Right cardiac atrium (tissue), 5 donors: ENCODE measurements at places on chromosomes 12 and 14. TPM values are rescaled to one million over a fixed set of nuclear protein-coding genes. Genes with fewer than 3 reads are reported as not detected.

DNA sequence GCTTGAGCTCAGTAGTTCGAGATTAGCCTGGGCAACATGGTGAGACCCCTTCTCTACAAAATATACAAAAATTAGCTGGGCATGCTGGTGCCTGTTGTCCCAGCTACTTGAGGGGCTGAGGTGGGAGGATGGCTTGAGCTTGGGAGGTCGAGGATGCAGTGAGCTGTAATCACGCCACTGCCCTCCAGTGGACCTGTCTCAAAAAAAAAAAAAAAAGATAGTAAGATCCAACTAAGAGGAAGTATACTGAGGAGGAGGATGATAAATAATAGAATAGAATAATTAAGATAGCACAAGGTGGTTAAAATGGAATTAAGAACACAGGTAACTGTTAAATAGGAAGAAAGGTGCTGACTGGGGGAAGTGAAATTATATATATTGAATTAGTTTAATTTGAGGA, 37.0 kb upstream of the BAZ1A start:
- no peak for DNase-seq

GRCh38 chr12:7571257-7571656, 67.7 kb upstream of the CD163 start:
- DNase-seq = no peak

- DNase-seq = no peak
These were observed 140.8 kb upstream of the NEDD1 start for GRCh38 chr12:96766232-96766631.

- no peak for DNase-seq
These were observed 10.9 kb downstream of the GATC start for GRCh38 chr12:120457133-120457532.

DNA sequence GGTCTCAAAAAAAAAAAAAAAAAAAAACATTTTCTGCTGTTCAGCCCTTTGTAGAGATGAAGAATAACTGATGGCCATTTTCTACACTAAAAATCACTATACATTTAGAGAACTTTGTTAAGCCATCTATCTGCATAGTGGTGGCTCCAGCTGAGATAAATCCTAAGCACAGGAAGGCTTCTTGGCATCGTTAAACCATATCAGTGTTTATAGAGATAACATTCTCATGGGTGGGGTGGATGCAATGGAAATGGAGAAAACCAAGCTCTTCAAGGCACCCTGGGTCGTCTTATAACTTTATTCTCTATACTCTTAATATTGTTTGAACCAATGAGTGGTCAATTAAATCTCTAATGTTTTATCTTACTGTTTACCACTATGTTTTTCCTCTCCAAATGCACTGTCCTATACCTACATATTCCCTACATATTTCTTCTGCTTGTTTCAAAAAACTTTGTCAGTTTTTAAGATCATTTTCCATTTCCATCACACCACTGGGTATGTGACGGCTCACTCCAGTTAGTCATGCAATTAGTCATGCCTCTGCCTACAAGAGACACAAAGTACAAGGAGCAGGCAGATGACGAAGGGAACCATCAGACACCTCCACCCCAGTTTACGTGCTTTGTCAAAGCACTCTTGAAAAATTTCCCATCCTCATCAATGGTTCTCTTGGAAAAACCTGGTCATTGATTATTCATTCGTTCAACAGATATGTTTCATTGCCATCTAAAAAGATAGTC, 119.3 kb upstream of the OVCH1 start:
- DNase-seq = no peak

GRCh38 chr14:65910108-65910786, 497.7 kb downstream of the FUT8 start:
- DNase-seq = no peak

GRCh38 chr14:101313268-101313667, 248.0 kb upstream of the DIO3 start:
- DNase-seq = no peak

- no peak for DNase-seq
These were observed 42.3 kb upstream of the KCNA1 start for GRCh38 chr12:4867384-4867783.

- no peak for DNase-seq
These were observed 16.4 kb upstream of the PLEKHH1 start for GRCh38 chr14:67516676-67517075.

- DNase-seq = no peak
These were observed 54.0 kb downstream of the SYNE3 start for GRCh38 chr14:95462491-95462890.

GRCh38 chr14:70943838-70944237, 36.6 kb downstream of the PCNX1 start:
- no peak for DNase-seq

DNA sequence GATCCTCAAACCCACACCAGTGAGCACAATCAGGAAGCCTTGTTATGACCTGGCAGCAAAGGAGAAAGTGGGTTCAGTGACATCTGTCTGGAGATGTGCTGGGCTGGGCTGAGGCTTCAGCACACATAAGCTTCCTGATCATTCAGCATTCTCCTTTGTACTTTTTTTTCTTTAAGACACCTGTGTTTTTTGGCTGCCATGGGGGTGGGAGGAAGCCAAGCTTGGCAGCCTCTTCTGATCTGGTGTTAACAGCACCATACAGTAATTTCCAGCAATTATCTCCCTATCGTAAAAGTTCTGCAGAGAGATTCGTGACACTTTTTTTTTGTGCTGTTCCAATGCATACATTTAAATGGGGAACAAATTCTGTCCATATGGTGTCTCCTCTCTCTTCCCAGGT, 38.9 kb upstream of the RASSF3 start:
- DNase-seq = no peak

GRCh38 chr14:52342849-52343596, 28.9 kb downstream of the PTGER2 start:
- no peak for DNase-seq

DNA sequence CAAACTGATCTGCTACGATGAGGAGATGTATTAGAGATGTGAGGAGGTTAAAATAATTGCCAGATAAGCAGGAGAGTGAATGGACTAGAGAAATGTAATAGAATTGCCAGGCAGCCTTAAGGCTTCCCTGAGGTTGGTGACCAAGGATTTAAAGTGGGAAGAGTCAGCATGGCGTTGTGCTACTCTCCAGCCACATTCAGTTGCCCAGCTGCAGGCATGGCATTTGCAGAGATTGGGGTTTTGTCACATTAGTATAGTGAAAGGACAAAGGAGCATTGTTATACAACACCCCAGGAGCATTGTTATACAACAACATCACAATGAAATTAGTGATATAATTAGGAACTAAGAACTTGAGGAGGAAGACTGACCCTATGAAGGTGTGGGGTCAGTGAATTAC, 31.7 kb downstream of the MARK3 start:
- no peak for DNase-seq

GRCh38 chr12:110742096-110742717, 484 bp downstream of the PPP1CC start:
- DNase-seq = peak; percentile 36

DNA sequence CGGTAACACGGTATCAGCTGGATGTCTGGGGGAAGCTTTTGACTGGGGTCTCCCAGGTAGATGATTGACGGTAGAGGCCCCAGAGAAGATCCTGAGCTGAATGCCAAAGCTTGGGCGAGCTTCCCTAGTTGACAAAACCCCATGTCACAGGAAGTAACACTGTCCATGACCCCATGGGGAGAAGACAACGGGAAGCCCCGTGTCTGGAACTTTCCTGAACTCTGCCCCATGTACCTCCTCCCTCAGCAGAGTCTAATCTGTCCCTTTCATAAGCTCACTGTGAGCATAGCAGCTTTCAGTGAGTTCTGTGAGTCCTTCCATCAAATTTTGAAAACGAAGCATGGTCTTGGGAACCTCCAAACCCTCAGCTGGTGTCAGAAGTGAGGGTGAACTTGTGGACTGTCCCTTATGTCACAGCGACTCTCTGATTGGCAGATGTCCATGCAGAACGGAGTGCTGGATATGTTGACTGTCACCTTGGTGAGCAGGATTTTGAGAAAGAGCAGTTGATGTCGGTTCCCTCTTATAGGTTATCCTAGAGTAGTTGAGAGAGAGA, 29.7 kb upstream of the BEGAIN start:
- DNase-seq = no peak

DNA sequence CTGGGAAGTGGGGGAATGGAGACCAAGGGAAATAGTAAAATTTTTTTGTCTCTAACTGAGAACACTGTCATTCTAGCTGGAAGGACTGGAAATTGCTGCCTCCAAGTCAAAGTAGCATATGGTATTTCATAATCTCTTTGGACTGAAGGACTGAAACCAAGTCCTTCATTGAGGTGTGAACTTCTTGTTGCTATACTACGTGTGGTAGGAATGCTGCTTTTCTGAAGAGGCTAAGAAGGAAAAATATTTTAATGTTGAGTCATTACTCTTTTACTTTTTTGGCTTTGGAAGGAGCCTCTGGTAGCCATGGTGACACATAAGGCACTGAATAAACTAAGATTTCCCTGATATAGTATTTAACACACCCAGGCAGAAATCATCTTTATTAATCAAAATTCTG, 465.4 kb downstream of the NPAS3 start:
- DNase-seq = no peak

DNA sequence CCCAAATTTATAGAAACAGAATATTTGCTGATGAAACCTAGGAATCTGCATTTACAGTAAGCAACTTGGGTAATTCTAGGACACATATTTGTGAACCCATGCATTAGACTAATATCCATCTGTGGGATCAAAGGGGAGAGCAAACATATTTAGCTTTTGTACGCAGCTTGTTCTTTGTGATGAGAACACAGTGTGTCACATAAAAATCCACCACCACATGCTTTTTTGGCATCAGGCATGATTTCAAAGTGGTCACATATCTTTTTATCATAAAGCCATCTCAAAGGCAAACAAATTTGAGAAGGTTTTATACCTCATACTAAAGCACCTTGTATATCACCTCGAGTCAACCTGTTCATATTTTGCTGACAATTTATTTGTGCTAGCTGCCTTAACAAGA, 15.7 kb downstream of the DNAL1 start:
- no peak for DNase-seq

GRCh38 chr14:35557221-35557747, 23.3 kb downstream of the INSM2 start:
- DNase-seq = no peak

DNA sequence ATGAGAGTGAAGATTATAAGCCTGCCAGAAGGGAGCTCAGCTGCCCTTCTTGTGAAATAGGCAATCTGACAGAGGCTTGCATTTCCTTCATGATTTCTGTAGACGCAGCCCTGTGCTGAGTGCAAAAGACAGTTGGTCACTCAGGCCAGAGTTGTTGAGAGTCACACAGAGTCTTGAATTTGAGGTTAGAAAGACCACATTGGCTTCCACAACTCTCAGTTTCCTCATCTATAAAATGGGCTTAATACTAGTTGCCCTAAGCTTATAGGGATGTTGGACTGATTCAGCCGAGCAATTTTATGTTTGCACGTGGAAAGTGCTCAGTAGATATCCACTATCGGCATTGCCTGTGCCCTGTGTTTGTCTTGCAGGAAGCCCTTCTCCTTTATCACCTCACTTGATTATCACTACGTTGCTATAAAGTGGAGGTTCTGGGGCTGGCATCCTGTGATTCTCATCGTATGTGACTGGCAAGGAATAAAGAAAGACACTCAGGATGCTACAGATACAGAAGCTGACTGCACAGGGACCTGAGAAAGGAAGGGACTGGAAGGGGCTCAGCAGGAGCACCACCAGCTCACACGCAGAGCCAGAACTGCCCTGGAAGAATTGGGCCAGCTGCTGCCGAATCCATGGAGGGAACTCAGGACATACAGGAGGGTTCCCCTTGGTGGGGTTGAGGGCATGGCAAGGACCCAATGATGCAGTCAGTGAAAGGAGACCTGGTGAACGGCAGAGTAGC, 19.8 kb upstream of the SERPINA4 start:
- DNase-seq = no peak

- no peak for DNase-seq
These were observed 1035.6 kb downstream of the VRK1 start for GRCh38 chr14:97832776-97833175.

DNA sequence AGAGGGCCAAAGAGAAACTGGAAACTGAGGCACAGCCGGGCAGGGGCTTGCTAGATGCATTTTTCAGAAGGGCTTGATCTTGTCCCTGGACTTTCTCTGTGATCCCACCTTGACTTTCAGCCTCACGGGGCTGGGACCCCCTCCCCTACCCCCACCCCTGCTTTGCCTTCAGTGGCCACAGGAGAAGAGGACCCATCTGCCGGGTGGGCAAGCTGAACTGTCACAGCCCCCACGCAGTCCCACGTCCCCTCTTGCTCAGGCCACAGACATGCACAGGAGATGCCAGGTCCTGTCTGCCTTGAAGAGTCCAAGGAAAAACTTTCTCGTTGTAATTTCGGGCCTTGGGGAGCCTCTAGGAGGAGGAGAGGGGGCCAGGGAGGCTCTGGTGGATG, 158.9 kb downstream of the KIF26A start:
- peak; percentile 7 for DNase-seq

FLRT2 gene
- total RNA-seq = 39.2 TPM

CD69 gene
- total RNA-seq = 0.48 TPM

TBC1D30 gene
- 1.5 TPM for total RNA-seq

MARCHF9 gene
- total RNA-seq = 17.8 TPM

NUP107 gene
- 24.4 TPM for total RNA-seq

SLC25A47 gene
- not detected for total RNA-seq

PIWIL1 gene
- total RNA-seq = not detected
